ENCODE measurements at places on chromosomes 1 and 21.

DNA sequence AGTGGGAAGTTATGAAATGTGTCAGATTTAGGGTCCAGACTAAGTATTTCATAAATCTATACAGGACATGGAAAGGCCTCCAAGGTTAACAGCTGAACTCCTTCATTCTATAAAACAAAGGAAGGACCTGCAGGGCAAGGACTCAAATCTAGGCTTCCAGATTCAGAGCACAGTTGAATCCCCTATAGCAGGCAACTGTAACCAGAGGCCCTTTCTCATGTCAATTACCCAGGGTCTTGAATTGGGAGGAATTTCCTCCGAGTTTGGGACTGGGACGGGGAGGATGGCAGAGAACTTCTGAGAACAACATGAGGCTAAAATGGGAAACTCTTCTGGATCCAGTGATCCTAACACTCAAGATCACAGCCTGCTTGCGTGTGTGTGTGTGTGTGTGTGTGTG lies 112.9 kb upstream of the BEND5 start:
- no peak for DNase-seq

DNA sequence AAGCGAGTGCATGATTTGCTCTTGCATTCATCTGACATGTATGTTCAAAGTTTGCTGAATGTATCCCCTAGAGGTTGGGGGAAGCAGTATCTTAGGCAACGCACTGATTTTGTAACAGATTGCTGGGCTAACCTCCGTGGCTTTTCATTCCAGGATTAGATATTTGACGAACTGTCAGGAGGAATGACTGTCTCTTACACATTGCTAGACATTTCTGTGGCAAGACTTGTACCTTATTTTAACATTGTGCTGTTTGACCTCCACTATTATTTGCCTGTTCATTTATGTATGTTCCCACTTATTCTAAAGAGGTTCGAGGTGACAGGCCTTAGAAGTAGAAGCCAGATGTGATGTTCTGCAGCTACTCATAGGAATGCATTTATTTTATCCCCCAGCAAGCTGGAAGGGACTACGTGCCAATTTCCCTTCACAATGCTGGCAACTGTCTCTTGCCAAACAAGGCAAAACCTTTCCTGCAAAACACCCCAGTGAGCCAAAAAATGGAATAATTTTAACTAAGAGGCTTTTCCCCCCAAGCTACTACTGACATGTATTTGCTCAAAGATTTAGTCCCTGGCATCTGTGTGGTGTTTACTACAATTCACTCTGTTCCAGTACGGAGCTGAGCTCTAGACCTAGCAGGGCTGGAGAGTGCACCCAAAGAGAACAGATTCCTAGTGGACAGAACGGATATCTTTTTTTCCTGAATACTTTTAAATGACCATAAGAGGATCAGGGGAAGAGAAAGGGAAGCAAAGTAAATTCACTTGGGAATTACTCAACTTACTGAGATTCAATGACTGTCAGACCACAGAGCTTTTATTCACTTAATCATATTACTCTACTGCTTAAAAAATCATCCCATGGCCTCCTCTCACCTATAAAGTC lies 646.2 kb downstream of the SMYD3 start:
- DNase-seq, result no peak

GRCh38 chr1:89484092-89485038 lies 40.3 kb upstream of the LRRC8B start:
- DNase-seq, result no peak

DNA sequence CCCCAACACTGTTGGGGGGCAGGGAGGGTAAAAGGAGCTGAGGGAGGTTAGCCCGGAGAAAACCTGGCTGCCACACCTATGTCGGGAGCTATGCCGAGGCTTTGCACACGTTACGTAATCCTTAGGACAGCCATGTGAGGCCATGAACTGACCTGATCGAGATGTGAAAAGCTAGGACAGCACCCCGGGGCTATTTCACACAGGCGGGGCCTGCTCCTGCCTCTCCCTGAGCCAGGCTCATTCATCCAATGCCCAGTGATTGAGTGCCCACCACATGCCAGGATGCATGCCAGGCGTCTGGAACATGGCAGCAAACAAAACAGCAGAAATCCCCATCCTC lies 30.2 kb downstream of the LDLRAP1 start:
- DNase-seq, result no peak

GRCh38 chr1:211641044-211641800 lies 34.2 kb downstream of the NEK2 start:
- no peak for DNase-seq

- no peak for DNase-seq
These were observed 23.4 kb upstream of the ARF1 start for GRCh38 chr1:228058949-228059633.

GRCh38 chr1:206479183-206480125 lies 9.2 kb downstream of the IKBKE start:
- no peak for DNase-seq

- DNase-seq, result no peak
These were observed 8.5 kb downstream of the TMEM9 start for GRCh38 chr1:201145816-201146215.

DNA sequence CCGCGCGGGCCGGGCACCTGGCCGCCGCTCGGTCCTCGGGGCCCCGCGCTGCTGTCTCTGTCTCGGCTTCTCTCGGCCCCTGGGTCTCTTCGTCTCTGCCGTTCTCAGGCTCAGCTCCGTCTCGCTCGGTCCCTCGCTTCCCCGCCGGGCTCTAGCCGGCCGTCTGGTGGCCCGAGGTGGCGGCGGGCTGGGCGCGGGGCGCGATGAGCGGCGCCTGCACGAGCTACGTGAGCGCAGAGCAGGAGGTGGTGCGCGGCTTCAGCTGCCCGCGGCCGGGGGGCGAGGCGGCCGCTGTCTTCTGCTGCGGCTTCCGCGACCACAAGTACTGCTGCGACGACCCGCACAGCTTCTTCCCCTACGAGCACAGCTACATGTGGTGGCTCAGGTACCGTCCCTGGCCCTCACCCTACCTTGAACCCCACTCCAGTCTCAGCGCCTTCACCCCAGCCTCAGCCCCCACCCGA lies 355 bp downstream of the SHISAL2A start:
- DNase-seq, result no peak

DNA sequence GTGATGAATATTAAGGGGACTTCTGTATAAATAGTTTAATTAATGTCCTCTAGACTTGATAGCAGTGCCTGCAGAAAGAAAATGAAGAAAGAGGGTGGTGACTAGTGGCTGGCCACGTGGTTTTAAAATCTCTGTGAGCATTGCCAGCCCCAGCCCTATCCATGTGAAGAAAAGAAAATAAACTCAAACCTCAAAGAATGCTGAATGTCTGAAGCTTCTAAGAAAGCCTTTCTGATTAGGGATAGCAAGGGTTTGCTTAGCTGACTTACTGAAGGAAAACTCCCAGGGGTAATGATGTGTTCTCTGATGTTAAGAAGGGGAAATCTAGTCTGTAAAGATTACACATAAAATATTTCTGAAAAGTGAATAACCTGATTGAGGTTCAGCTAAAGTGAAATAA lies 31.8 kb downstream of the ADGRL2 start:
- no peak for DNase-seq

DNA sequence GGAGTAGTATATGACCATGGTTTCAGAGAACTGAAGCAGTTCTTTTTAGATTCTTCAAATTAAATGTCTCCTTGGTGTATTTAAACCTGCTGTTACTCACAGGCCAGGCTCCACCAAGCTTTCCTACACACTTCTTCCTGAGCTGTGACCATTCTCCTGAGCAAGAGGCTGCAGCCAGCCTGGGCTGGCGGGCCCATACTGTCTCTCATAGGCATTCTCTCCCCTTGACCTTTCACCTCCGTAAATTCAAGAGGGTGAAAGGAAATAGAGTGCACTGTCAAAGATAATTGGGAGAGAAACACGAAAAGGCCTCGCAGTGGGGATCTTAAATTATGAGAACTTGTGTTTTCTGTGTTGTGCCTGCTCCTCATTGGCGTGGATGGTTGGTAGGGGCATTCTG lies 2.3 kb downstream of the ARF1 start:
- no peak for DNase-seq

- DNase-seq, result no peak
These were observed 8.6 kb downstream of the FCAMR start for GRCh38 chr1:206961668-206962067.

DNA sequence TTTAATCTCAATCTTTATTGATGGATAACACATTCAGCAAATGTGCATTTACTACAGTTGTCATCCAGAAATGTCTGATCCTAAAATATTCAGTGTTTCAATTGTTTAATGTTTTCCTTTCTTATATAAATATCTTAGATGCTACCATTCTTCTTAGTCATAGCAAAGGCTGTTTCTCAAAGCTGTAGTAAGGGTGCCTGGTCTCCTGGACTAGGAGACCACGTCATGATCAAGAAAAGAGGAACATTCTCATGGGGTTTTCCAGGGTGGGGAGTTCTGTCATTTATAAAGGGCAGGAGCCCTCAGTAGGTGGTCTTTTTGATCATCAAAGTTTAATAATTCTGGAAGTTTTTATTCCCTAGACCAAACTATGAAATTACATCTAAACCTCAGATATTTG lies 292.8 kb downstream of the HMCN1 start:
- DNase-seq, result no peak

- DNase-seq, result no peak
These were observed 68.2 kb upstream of the COL24A1 start for GRCh38 chr1:86224651-86225310.

DNA sequence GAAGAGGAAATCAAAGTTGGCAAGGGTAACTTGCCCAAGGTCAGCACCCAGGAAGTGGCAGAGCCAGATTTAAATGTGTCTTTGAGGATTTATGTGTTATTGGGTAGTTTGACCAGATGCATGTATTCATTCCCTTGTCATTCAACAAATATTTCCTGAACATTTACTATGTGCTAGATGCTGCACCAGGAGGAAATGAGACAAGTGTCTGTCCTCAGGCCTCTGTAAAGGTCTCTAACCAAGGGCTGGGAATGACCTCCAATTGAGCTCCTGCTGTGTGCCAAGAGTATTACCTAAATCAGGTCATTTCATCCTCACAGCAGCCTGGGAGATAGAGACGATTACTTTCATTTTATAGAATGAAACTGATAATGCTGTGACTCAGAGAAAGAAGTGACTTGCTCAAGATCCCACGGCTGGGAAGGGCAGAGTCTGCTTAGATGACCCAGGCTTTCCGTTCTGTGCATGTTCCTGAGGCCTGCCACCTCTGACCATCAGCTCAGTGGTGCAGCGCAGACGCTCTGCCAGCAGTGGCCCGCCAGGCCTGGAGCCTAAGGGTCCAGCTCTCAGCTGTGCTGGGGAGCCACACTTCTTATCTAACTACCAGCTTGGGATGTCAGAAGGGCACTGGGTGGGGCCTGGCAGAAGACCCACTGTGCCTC lies 3.5 kb upstream of the TTC22 start:
- no peak for DNase-seq

GRCh38 chr1:84719543-84720217 lies 29.4 kb upstream of the SSX2IP start:
- no peak for DNase-seq

- no peak for DNase-seq
These were observed 7.4 kb upstream of the KCNN3 start for GRCh38 chr1:154877370-154877974.

GRCh38 chr1:231965615-231966014 lies 339.0 kb downstream of the DISC1 start:
- no peak for DNase-seq

DNA sequence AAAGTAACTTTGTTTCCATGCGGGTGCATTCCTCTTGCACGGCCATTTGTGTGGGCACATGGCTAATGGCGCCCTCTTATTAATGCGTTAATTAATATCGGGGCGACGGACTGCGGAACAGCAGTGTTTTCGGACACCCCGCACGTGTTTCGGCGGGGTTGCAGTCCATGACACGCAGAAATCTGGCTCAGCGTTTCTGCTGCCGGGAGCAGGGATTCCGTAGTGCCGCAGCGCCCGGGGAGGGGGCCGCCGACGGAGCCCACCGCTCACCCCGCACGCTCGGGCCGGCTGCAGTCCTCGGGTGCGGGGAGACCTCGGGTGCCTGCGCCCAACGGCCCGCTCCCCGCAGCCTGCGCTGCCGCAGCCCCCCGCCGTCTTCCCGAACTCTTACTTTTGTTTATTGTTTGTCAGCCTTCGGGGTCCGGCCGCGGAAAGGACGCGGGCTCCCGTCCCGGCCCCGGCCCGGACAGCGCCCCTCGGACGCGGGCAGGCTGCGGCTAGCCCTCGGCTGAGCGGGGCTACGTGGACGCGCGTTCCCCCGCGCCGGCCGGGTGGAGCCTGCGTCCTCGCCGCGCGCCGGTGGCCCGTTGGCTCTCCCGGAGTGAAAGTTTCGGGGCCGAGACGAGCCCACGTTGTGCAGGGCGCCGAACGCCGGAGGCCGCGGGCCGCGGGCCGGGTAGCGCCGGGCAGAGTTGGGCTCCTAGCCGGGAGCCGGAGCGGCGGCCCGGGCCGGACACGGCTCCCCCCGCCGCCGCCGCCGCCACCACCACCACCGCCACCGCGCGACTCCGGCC lies 849 bp downstream of the NFIA start:
- DNase-seq, result no peak

DNA sequence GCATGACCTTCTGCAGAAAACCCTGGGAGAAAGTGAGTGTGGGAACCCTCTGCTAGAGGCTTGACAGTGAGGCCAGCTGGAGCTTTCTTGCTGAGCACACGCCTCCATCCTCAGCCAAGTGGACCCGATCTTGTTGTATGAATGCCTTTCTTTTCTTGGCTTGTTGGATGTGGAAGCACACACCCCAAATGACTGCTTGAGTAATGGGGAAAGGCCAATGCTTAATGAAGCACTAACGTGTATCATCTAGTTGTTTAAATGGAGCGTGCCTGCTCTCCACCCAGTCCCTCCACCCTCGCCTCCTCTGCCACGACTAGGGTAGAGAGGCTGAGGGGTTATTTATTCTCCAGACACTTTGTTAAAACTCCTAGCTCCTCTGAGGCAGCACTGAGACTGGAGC lies 54.3 kb upstream of the IKBKE start:
- no peak for DNase-seq

GRCh38 chr1:96536581-96536980 lies 185.0 kb upstream of the PTBP2 start:
- no peak for DNase-seq

GRCh38 chr21:32131960-32132359 lies 146.9 kb downstream of the MIS18A start:
- no peak for DNase-seq

GRCh38 chr1:30171537-30172298 lies 551.7 kb downstream of the MATN1 start:
- DNase-seq, result no peak

GRCh38 chr1:12150456-12151200 lies 16.2 kb upstream of the TNFRSF1B start:
- no peak for DNase-seq

GRCh38 chr1:84998642-84999280 lies 1.8 kb upstream of the MCOLN2 start:
- no peak for DNase-seq

DNA sequence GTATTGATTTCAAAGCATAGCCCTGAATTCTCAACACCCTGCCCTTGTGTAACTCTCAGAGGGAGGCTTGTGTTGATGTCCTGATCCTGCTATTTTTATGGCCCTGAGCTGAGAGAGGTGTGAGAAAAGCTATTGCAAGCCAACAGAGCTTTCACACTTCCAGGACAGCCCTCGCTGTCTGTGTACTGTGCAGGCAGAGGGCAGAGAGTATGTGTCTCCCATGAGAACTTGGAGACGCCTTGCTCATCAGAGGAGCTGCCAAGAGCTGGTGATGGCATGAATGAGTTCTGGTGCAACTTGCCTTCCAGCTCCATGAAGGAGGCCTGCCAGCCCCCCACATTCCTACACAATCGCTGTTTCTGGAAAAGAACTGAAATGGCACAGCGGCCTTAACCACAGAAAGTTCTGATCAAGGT lies 144.1 kb upstream of the AJAP1 start:
- no peak for DNase-seq

- DNase-seq, result no peak
These were observed 20.9 kb upstream of the COL11A1 start for GRCh38 chr1:103129255-103129654.
